T follicular helper cell (primary cell): ENCODE measurements at places on chromosomes 7 and 10.

GRCh38 chr7:39745320-39745719 is 121.9 kb downstream of the RALA start:
- no peak for DNase-seq

GRCh38 chr10:26700884-26701630 is 3.6 kb downstream of the PDSS1 start:
- DNase-seq = no peak

- no peak for DNase-seq
These were observed 122.2 kb downstream of the KMT2E start for GRCh38 chr7:105136221-105136620.

GRCh38 chr10:119246862-119247549 is 39.6 kb downstream of the GRK5 start:
- DNase-seq = no peak

DNA sequence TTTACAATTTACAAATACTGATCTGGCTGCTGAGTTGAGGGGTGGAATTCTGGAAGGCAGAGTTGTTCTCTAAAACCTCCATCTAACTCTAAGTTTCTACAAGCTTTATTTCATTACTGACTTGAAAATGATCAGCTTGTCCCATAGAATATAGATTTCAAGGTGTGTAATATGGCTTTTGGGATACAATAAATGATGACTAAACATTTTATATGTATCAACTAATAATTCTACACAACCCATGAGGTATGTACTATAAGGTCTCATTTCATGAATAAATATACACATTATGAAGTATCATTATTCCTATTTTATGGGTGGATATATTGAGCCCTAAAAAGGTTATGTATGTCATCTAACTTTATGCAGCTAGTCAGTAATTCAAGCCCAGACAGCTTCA is 1214.3 kb upstream of the SORCS1 start:
- DNase-seq = no peak

GRCh38 chr10:49053053-49053997 is 62.0 kb downstream of the VSTM4 start:
- no peak for DNase-seq

DNA sequence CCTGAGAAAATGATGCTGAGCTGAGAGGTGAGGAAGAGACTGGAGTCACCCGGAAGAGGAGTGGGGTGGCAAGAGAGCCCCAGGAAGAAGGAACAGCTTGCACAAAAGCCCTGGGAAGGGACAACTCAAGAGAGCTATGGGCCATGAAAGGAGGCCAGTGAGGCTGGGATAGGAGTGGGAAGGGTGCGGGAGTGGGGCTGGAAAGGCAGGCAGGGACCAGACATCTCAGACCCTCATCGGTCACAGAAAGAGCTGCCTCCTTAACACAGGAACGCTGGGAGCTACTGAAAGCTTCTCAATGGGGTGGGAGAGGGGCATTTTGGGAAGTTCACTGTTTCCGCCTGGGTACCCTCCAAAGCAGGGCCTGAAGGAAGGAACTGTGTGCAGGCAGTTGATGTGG is 122.0 kb upstream of the UNC5B start:
- no peak for DNase-seq

DNA sequence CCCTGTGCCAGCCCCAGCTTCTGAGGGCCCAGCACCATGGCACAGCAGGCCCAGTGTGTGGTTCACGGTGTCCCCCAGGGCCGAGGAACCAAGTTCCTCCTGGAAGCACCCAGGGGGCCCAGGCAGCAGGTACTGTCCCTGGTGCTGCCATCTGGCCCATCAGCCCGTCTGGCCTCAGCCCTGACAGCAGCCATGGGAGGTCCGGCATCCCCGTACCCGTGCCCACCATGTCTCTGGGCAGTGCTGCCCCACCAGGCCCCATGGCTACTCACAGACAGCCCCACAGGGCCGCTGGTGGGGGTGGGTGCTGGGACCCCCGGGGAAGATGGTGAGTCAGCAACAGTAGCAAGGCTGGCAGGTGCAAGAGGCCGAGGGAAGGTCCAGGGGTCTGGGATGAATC is 32.8 kb downstream of the STK32C start:
- DNase-seq = no peak

DNA sequence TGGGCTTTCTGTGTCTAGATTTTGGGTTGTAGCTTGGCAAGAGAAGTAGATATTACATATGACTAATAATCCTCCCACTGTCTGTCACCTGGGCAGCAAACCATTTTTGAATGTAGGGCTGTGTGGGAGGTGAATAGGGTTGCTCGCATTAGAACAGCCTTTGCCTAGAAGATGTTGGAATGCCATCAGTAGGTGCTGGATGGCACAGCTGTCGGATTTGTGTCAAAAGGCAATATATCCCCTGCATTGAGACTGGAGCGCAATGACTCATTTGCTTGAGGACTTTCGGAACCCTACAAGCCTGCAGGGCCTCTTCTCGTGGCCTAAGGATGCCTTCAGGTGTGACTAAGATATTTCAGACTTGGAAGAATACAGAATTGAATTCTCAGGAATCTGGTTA is 323.8 kb downstream of the GPR158 start:
- DNase-seq = no peak

DNA sequence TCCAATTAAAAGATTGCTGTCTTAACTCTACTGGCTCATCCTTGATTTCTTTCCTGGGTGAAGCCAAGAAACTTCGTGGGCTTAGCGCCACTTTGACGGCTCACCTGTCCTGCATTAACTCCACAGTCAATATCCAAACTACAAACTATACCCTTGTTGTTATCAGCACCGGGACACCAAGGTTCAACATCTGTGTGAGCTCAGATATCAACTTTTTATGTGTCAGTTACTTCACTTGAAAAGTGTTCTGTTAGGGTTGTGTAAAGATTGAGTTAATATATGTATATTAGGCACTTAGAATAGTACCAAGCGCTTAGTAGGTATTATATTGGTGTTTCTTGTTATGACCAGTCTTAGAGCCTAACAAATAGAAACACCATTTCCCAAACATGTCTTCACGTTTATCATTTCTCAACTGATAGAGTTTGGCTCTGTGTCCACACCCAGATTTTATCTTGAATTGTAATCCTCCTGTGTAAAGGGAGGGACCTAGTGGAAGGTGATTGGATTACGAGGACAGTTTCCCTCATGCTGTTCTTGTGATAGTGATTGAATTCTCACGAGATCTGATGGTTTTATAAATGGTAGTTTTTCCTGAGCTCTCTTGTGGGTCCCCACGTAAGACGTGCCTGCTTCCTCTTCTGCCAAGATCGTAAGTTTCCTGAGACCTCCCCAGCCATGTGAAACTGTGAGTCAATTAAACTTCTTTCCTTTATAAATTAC is 19.0 kb upstream of the ST8SIA6 start:
- DNase-seq = no peak
